ENCODE measurements at places on chromosomes 7 and 10. TPM values are rescaled to one million over a fixed set of nuclear protein-coding genes. Genes with fewer than 3 reads are reported as not detected.

CHCHD3 gene
- 93.8 TPM for total RNA-seq

OGDHL gene
- total RNA-seq, result 0.99 TPM

KLF14 gene
- not detected for total RNA-seq

GPR26 gene
- total RNA-seq, result not detected

ZNF853 gene
- 0.54 TPM for total RNA-seq

AGAP9 gene
- total RNA-seq, result 0.90 TPM

IFIT2 gene
- total RNA-seq, result 1.7 TPM

All from endothelial cell of coronary artery (primary cell).